ENCODE measurements at places on chromosomes 16 and 17.

DNA sequence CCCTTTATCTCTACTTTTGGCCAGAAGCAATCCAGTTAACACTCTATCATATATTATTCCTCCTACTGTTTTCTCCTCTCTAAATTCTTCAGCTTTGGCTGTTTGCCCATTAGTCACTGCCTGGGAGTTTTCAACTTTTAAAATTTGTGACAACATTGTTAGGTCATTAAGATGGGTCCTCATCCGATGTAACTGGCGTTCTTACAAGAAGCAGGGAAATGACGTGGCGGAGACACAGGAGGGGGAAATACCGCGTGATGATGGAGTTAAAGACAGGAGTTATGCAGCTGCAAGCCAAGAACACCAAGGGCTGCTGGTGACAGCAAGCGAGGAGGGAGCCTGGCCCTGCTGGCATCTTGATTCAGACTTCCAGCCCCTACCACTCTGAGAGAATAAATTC is 34.8 kb upstream of the CPHXL start:
- no peak for DNase-seq

DNA sequence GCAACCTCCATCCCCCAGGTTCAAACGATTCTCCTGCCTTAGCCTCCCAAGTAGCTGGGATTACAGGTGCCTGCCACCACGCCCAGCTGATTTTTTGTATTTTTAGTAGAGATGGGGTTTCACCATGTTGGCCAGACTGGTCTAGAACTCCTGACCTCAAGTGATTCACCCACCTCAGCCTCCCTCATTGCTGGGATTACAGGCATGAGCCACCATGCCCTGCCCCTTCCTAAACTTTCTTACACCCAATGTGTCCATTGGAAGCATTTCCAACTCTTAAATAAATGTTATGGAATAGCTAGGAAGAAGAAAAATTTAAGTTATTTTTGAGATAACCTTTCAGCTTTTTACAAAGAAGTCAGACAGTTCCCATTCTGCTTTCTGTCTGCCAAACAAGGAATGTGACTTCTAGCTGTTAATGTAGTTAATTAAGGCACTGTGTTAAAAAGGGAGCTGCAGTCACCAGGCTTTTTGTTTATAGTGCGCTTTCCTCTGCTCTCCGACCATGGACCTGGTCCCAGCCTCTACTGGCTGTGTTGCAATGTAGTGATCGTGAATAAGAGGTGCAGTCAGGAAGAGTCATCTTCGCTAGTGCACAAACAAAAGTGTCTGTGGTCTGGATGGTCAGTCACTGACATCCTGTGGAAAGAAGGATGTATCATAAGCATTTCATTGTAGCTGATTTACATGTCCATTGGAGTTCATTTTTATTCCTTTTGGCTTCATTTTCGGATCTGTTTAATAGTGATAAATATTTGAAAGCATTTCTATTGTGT is 39.7 kb downstream of the USP10 start:
- DNase-seq, result no peak

DNA sequence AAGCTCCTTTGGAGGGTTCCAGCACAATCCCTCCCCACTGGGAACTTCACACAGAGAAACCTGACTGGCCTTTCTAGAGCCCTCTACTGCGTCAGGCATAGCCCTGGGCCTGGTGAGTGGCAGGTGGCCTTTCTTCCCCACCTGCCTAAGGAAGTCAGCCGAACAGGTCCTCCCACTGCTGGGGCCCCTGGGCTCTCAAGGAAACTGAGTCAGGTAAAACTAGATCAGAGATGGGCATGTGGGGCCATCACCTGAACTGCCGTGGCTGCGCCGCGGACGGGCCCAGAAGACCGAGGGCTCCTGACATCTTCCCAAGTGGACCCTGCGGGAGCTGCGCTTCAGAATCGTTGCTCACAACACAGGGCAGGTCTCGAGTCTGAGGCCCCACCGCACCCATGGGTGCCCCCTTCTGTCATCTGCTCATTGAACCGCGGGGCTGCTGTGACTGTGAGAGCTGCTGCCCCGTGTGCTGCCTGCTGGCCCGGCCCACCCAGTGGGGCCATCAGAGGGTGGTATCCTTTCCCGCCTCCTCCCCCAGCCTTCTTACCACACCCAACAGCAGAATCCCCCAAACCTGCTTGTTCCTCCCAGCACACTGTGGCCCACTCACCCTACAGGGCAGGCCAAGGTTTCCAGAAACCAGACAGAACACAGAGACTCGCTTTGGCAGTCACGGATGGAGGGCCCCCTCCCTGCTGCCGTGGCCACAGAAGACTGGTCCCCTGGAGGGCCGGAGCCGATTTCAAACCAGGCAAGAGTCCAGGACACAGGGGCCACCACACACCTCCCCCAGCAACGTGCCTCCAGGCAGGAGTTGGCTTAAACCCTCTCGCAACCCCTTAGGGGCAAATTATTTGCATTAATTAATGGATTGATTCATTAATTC is 81.1 kb downstream of the TBC1D16 start:
- DNase-seq, result no peak

DNA sequence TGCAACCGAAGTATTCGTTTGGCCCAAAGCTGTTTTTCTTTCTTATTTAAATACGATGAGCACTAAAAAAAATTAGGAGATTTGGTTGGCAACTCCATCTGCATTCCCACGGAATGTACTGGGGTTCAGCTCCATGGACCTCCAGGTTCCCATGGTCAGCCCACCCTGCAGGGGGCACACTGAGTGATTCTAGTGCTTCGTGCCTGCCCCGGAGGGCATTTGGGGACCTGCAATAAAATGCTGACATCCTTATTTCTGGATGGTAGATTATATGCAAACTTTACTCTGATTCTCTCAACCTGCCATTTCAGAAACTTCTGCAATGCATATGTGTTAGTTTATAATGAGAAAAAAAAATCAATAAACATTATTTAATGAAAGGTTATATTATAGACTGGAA is 339.4 kb downstream of the XYLT1 start:
- DNase-seq, result no peak

- DNase-seq, result no peak
Measured at GRCh38 chr17:2964831-2965230, 98.6 kb downstream of the OR1D5 start.

GRCh38 chr16:64705443-64705842 is 416.4 kb downstream of the CDH11 start:
- DNase-seq, result no peak

- DNase-seq, result no peak
Measured at GRCh38 chr17:75237100-75238014, 24.0 kb downstream of the GGA3 start.

DNA sequence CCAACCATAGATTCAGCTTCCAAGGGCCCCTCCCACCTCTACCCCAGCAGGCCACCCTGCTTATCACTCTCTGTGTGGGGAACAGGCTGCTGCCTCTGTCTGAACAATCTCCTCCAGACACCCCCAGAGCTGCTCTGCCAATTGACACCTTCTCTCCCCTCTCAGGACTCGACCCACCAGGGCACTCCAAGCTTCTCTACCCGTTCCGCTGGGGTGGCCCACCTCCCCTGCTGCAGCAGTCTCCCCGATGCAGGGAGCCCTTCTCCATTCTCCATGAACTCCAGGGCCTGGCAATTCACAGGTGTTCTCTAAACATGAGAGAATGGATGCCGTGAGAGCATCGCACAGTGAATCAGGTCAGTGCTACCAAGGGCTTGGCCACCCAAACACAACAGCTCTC is 28.3 kb upstream of the FAAP100 start:
- no peak for DNase-seq
